ENCODE measurements at places on chromosomes 5 and 9. TPM values are rescaled to one million over a fixed set of nuclear protein-coding genes. Genes with fewer than 3 reads are reported as not detected.

The C5orf34 gene
- 0.84 TPM for polyA plus RNA-seq

- DNase-seq = no peak
- no peaks in the 10 kb centered on the region for H3K27me3 ChIP-seq
- no peaks in the 10 kb centered on the region for H3K4me1 ChIP-seq
- no peak overlapping the region for H3K27ac ChIP-seq
- H3K4me3 ChIP-seq = no peak overlapping the region
- H3K36me3 ChIP-seq = no peaks in the 10 kb centered on the region
Observed at GRCh38 chr5:33206962-33207506, 233.7 kb upstream of the TARS1 start.

The SLC45A2 gene
- polyA plus RNA-seq = not detected

DNA sequence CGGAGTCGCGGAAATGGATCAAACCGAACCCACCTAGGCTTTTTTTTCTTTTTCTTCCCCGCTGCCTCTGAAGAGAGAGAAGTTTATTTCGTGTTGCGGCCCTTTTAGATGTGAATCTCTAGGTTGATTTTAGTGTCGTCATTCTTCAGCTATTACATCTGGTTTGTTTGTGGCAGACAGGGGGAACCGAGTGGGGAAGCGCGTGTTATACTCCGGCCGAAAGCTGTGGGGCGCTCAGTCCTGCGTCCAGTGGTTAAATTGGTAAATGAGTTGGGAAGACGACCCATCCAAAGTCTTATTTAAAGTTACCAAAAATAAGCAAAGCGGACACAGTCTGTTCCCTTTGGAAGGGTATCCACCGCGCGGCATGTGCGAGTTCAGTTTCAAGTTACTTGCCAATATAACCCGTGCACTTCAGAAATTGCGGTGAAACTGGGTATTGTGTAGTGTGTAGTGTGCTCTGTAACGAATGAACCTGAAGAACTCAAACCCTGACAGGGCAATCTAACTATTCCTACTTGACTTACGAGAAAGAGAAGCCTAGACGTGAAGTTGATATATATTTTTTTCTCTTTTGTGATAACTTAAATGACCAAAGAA lies 1.3 kb downstream of the MAN2A1 start:
- H3K27ac ChIP-seq = peak overlapping the region; percentile 93
- no peaks in the 10 kb centered on the region for H3K36me3 ChIP-seq
- peak overlapping the region; percentile 97 for H3K4me3 ChIP-seq
- H3K27me3 ChIP-seq = no peaks in the 10 kb centered on the region
- peaks cover 49% of the 10 kb centered on the region for H3K4me1 ChIP-seq
- peak; percentile 74 for DNase-seq

The SPATA6L gene
- 0.21 TPM for polyA plus RNA-seq

The COL5A1 gene
- 0.10 TPM for polyA plus RNA-seq

The STOML2 gene
- polyA plus RNA-seq = 107 TPM

Data from CD4-positive, CD25-positive, alpha-beta regulatory T cell (primary cell).